ENCODE measurements at places on chromosomes 2 and 18.

DNA sequence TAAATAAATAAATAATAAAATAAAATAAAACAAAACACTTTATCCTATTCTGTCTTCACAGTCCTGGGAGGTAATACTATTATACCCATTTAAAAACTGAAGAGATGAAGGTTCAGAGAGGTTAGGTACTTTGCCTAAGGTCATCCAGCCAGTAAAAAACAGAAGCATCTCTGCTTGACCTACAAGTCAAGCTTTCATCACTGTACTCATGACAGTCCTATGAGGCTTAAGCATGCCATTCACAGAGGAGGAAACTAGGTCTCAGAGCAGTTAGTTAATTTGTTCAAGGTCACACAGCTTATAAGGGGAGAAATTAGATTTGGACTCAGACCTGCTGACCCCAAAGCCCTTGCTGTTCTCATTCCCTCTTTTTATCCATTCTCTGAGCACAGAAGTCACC lies 77.5 kb downstream of the MARCO start:
- no peak for DNase-seq

GRCh38 chr18:34491719-34492118 lies 218.4 kb upstream of the DTNA start:
- DNase-seq = no peak

DNA sequence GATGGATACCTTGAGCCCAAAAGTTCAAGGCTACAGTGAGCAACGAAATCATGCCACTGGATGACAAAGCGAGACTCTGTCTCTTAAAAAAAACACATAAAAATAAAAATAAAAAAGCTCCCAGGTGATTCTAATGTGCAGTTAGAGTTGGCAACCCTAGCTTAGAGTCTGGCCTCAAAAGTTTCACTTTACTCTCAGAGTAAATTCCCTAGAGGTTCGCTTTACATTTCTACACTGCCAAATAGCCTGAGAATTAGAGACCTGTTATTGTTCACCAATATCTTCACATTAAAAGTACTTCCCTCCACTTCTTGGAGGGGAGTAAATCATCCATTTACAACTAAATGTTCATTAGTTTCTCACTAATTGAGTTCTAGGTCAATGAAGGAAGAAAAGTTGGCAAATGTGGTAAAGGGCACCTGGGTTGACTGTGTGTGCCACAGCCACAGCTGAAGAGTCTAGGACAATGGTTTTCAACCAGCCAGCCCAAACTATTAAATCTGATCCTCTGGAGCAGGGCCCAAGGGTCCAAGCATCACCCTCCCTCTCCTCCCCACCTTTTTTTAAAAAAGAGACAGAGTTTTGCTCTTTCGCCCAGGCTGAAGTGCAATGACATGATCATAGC lies 15.2 kb upstream of the TMEM37 start:
- DNase-seq = no peak

GRCh38 chr2:43018179-43019024 lies 208.0 kb downstream of the ZFP36L2 start:
- DNase-seq = peak; percentile 41

GRCh38 chr2:106563195-106563594 lies 76.0 kb downstream of the CD8B2 start:
- DNase-seq = no peak

- DNase-seq = no peak
Observed at GRCh38 chr2:195322324-195322723, 334.7 kb upstream of the SLC39A10 start.

GRCh38 chr2:21803550-21803949 lies 679.8 kb downstream of the TDRD15 start:
- no peak for DNase-seq

GRCh38 chr2:68837164-68837860 lies 33.9 kb downstream of the BMP10 start:
- no peak for DNase-seq

DNA sequence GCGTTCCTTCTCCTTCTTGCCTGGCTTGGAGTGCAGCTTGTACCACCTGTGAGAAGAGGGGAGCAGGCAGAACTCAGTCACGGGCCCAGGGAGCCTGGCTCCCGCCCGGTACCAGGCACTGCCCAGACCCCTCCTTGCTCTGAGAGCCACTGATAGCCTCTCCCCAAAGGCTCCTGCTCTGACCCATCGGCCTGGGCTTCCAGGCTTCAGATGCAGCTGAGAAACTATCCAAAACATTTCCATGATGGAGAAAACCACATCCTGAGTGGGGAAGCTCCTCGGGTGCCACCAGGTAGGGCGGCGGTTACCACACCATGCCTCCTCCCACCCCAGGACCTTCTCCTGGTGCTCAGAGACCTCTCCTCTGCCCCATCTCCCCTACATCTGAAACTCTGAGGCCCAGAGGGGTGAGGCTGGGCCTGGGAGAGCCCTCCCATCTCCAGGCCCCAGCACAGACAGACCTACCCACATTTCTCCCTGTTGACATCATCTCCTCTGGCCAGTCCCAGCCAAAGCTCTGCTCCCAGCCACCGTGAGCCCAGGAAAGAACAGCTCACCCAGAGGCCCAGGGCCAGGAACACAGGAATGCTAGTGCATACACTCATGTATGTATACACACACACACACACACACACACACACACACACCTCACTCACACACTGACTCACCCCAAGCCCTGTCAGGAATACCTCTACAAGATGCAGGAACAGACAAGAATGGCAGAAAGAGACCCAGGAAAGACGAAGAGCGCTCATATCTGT lies 17.9 kb upstream of the SFXN5 start:
- DNase-seq = peak; percentile 99

- DNase-seq = no peak
Observed at GRCh38 chr2:170582751-170583463, 132.2 kb upstream of the SP5 start.

DNA sequence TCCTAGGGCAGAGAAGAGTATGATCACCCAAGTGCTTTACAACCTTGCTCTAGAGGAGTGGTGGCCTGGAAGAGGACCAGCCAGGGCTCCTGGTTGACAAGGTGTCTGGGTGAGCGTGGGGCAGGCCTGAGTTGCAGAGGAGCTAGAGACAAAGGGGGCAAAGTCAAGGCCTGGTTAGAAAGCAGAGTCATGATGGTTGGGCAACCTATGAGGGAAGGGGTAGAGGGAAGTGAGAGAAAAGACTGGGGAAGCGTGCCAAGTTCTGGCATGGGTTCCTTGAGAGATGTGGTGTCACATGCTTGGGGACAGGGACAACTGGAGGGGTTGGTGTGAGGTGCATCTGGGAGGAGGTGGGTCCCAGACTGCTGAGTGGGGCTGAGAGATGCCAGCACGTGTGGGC lies 13.5 kb downstream of the ZFP36L2 start:
- no peak for DNase-seq
